ENCODE measurements at places on chromosomes 3 and 15.

GRCh38 chr3:108017587-108017986 lies 73.2 kb downstream of the CD47 start:
- DNase-seq = no peak

DNA sequence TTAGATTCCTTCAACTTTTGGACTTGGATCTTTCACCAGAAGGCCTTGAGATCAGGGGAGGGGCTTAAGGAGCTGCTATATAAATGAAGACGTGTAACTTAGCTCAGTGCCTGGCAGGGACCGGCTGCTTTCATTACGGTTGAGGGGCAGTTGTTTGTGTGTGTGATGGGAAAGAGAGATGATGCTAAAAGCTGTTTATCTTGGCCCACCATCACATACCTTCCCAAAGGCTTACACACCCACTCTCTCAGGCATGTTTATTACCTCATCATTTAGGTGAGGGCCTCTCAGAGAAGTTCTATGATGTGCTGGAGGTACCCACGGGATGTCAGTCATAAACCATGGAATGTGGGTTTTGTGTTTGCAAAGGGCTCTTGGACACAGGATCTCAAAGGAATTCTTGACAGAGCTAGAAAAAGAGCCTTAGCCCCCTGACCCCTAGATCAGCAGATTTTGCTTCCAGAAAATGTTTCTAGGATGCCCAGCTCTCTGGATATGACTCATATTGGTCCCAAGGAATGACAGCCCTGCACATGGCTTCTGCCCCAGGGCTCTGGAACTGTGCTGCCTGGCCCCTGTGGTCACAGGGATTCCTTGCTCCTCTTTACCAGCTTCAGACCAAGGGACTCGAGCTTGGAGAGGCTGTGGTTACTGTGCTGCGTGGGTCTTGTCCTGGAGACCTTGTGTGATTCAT lies 15.9 kb upstream of the SMAD3 start:
- no peak for DNase-seq

GRCh38 chr15:75661100-75661755 lies 13.5 kb downstream of the SNX33 start:
- DNase-seq = no peak

- DNase-seq = no peak
These were observed 34.4 kb downstream of the C3orf80 start for GRCh38 chr3:160259589-160259988.

DNA sequence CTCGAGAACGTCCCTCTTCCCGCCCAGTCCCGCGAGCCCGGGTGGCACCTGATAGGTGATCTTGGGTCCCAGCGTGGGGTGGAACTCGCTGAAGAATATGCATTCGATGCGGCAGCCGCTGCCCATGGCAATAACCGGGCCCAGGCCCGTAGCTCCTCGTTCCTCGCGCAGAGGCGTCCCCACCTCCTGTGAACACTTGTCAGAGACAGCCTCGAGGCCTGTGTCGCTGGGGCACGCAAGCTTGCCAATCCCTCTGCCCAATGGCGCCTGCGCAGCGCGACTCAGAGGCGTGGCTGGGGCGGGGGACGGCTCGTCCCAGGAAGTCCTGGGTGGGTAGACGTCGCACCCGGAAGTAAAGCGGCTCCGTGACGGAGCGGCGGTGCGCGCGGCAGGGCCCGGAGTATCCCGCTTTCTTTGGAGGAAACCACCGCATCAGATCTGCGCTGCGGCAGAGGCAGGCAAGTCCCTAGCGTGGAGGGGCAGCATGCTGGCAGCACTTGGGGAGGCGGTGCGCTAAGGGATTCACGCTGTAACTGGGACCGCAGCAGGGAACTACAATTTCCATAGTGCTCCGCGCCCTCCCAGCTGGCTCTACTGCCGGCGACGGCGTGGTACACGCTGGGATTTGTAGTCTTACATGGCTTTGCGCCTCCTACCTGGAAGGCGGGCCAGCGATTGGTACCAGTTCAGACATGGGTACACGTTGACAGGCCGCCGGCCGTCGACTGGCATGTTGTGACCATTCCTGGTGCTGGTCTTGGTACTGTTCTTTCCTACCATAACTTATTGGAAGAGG lies at the start of the genes CYB561D2 and NPRL2:
Gene CYB561D2, plus strand, starts transcription at position 336 of the 796 bp plus-strand sequence. CDS start 572 bp downstream, outside the sequence.
Gene NPRL2, minus strand, starts transcription at position 249 of the 796 bp plus-strand sequence. Its CDS starts 123 bp downstream, at position 126.
- peak; percentile 99 for DNase-seq

DNA sequence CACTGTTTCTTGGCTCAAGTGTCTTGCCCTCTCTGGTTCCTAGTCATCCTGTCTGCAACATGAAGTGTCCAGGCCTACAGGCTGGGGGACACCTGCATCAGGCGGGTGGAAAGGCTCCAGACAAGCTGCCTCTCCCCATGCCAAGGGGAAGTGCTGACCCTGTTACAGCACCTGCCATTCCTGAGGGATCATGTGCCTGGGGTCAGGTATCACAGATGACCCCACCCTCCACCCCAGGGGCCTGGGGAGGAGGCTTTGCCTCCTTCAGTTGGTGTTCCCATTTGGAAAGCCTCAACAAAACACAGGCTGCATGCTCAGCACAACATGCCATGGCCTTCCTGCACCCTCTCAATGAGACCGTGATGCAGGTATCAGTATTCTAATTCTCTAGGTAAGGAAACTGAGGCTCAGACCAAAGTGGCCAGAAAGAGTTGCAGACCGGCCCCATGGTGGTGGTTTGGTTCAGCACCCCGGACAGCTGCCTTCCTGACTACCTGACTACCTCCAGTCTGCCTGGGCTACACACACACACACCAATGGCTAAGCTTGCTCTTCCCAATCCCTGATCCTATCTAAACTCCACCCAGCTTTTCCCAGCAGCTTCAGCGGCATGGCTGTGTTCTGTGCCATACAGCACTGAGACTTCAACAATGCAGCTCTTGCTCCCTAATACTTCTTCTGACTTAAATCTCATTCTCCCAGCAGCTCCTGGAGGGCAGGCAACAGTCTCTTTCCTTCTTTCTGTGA lies 69.7 kb upstream of the LINGO1 start:
- DNase-seq = peak; percentile 51

GRCh38 chr3:133374708-133375402 lies 25.0 kb upstream of the BFSP2 start:
- DNase-seq = no peak

GRCh38 chr15:72368899-72369298 lies 6.9 kb downstream of the HEXA start:
- DNase-seq = no peak

- DNase-seq = peak; percentile 82
These were observed 208.1 kb downstream of the SV2B start for GRCh38 chr15:91308199-91308598.

- DNase-seq = peak; percentile 95
These were observed at the start of gene ZNF501 for GRCh38 chr3:44729384-44729910. ZNF501 (plus strand) TSS chr3:44729635; CDS start chr3:44734422, 4,787 bp downstream.

Measured in DND-41 (cell line).